ENCODE measurements at places on chromosomes 13 and 19.

DNA sequence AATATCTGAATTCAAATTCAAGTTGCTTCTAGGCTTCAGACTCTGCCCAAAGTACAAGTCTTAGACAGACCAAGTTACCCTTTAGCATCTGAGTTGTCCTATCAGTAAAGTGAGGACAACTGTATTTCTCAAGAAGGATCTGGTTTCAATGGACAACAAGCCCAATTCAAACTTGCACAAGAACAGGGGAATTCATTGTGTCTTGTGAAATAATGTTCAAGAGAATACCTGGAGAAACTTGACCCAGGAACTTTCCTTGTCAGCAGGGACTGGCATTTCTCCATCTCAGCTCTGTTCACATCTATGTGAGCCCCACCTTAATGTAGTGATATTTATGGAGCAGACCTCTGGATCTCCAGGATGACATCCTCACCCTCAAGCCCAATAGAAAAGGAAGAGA lies 894.9 kb upstream of the SLC10A2 start:
- no peak for DNase-seq

GRCh38 chr19:33405553-33406461 lies 32.3 kb downstream of the CEBPG start:
- DNase-seq: no peak

DNA sequence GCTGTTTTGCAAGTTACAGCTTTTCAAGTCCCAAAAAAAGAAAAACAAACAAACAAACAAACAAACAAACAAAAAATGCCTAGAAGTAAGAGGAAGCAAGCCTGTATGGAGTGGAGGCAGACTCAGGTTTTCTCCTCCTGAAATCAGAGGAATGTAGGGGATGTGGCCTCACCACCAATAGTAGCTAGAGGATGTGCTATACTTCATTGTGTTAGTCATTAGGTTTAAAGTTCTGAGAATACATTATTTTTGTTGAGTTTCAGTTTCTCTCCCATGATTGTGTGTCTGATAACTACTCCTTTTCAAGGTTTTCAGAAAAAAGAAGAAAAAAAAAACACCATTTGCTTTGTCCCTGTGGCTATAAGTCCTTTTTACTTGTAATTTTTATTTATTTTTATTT lies 524.5 kb downstream of the GPC6 start:
- DNase-seq: no peak

DNA sequence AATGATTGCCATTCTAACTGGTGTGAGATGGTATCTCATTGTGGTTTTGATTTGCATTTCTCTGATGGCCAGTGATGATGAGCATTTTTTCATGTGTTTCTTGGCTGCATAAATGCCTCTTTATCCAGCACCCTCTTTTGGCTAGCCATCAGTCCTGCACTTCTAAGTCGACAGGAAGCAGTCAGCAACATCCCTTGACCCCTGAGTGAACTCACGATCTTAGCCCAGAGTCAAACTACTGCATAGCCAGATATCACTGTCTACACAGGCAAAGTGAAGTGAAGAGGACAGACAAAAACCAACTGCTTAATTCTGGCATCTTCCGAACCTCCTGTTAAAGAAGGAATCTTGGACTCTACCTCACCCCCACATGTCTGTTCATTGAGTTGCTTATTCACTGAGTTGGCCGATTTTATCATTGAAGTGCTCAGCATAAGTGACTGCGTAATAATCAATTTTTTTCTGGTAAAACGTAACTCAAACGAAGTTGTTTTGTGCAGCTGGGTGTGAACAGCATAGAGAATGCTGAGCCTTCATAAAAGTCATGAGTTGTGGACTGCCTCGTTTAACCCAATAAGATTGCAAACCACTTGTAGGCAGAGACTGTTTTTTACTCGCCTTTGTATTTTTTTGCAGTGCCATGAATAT lies 304.2 kb downstream of the COG6 start:
- DNase-seq: no peak

DNA sequence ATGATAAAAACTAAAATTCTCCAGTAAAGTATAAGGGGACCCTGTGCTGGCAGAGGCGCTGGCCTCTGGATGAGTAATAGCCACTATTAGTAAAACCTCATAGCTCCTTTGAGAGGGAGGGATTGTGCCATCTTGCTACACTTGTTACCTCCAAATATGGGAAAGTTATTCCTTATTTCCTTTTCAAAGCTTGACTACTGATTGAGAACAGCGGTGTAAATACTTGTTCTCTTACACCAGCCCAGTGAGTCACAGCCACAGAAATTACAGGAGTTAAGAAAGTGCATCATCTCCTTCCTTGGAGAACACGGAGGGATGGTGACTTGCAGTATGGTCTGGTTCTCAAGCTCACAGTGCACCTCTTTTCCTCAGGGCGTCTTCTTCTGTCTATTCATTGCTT lies 379.0 kb downstream of the EFNB2 start:
- no peak for DNase-seq

GRCh38 chr13:102654756-102655155 lies 40.1 kb downstream of the METTL21C start:
- no peak for DNase-seq

DNA sequence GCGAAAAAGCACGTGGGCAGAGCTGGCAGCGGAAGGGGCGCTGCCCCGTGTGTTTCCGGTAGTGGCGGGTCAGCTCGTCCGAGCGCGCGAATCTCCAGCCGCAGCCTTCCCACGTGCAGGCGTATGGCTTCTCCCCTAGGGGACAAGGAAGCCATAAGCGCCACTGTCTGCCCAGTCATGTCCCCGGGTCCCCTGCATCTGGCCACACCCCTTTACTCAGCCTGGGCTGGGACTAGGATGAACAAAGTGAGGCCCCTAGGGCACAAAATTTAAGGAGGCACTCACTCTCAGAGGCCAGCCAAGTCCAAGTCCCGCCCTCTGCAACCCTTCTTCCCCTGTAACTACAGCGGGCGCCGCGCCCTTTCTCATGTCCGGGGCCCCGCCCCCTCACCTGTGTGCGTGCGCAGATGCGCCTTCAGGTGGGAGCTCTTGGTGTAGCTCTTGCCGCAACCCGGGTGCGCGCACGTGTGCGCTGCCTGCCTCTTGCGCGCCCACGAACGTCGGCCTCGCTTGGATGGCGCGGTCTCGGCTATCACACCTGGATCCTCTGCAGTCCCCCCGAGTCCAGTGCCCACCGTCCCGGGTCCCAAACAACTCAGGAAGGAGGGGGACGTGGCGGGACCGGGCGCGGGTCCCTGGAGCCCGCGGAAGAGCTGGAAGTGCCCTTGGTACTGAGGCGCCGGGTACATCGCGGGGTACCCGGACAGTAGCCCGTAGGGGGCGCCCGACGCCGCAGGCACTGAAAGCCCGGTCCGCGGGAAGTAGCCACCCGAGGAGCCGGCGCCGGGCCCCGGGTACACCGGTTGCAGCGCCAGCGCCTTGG lies 1.9 kb downstream of the KLF1 start:
- DNase-seq: peak; percentile 78

GRCh38 chr19:3771906-3772455 lies at the start of gene RAX2:
Gene RAX2 (minus strand): TSS chr19:3772228. CDS start chr19:3771742, 486 bp downstream.
- DNase-seq: no peak

DNA sequence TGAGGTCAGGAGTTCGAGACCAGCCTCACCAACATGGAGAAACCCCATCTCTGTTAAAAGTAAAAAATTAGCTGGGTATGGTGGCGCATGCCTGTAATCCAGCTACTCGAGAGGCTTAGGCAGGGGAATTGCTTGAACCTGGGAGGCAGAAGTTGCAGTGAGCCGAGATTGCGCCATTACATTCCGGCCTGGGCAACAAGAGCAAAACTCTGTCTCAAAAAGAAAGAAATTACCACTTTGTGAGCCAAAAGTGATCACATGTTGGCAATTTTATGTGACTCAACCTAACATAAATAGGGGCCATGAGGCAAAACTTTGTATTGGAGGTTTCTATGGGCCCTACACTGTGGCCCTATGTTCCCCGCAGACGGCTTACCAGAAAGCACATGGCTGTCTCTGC lies 72.2 kb downstream of the MAP4K1 start:
- DNase-seq: no peak

DNA sequence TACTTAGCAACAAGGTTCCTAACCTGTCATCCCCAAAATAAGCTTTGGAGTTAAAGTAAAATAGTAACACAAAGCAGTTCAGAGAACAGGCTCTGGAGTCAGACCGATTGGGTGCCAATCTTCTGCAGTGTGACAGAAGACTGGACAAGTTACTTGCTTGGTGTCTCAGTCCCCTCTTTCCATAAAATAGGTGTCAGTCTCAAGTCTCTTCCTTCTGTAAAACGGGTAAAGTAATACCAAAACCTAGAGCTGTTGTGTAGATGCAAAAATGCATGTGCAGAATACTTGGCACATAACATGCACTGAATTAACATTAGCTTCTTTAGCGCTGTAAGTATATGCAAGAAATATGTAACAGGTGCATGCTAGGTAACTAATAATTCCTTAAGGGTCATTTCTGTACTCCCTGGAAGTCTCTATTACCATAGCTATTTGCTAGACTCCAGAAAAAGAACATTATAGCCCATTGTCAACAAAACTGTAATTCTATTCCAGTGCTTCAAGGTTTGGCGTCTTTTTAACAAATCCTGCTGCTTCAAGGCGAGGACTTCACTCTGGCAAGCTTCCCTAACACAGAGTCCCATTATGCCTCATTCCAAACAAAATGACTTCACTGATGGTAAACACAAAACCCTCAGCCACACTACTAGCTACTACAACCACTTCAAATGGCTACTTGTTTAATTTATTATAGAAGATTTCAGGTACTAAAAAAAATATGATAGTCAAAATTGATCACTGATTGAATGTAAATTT lies 32.8 kb downstream of the ELF1 start:
- DNase-seq: no peak

DNA sequence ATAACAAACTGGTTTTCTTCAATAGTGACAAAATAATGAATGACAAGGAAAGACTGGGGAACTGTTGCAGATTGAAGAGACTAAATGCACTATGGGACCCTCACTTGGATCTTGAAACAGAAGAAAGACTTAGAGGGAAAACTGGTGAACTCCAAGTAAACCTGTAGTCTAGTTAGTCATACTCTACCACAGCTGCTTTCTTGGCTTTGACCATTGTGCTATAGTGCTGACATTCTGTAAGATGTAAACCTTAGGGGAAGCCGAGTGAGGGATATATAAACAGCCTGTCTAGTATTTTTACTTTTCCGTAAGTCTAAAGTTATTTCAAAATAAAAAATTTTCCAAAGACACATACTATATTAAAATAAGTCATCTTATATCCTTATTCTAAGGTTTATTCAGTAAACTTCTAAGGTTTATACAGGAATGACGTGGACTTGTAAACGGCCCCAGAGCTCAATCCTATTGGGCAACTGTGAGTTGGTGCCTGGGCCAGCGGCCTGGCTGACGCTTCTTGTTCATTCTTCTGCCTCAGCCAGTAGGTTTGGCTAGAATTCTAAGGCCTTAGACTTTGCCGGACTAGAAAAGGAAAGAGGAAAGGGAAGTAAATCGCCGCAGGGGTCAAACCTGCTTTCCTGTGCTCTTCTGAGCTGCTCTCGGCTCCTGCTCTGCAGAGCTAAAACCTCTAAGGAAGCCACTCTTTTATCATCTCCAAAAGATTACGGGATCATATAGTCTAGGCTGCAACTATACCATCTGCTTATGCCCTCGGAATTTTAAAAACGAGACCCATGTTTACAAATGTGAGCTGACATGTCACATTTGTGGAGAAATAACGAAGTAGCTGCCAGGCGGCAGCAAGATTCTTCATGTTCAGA lies 33.6 kb upstream of the UBE2L5 start:
- no peak for DNase-seq
